ENCODE measurements at places on chromosomes 1 and 21.

GRCh38 chr1:39109644-39110043 lies 83.5 kb downstream of the NDUFS5 start:
- no peak for DNase-seq

GRCh38 chr1:205961405-205961804 lies 18.1 kb upstream of the SLC26A9 start:
- DNase-seq = no peak

DNA sequence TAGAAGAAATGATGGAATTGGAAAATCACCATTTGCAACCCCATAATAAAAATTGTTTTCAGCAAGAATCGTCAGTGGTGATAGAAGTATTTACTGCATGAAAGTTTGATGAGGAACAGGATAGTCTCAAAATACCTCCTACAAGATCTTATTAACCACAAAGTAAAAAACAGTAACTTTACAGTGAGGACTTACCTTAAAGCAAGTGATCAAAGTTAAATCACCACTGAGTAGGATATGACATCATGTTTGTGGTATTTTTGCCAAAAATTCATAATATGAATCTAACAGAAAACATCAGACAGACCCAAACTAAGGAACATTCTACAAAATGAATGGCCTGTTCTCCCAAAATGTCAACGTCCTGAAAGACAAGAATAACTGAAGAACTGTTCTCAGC lies 19.9 kb downstream of the ALDH9A1 start:
- no peak for DNase-seq

GRCh38 chr1:4585705-4586104 lies 68.7 kb upstream of the AJAP1 start:
- DNase-seq = no peak

GRCh38 chr1:246724731-246725095 lies 504 bp downstream of the SCCPDH start:
- DNase-seq = no peak

GRCh38 chr1:92739669-92740524 lies 45.0 kb downstream of the EVI5 start:
- DNase-seq = no peak

DNA sequence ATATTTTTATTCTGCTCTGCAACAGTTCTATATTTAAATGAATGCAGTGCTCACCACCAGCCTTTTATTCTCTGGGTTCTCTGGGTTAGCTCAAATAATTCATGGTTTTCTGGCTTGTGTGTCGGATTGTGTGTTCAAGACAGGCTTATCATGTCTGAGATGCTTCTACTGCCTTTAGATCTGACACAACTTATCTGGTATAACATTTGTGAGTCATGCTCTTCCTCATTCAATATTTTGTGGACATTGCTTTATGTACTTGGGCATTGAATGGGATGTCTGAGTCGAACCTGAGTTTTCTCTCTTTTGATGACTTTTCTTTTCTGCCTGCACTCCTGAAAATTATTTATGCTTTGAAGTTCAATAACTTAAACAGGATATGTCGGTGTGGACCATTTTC lies 17.6 kb upstream of the PKP1 start:
- DNase-seq = no peak

DNA sequence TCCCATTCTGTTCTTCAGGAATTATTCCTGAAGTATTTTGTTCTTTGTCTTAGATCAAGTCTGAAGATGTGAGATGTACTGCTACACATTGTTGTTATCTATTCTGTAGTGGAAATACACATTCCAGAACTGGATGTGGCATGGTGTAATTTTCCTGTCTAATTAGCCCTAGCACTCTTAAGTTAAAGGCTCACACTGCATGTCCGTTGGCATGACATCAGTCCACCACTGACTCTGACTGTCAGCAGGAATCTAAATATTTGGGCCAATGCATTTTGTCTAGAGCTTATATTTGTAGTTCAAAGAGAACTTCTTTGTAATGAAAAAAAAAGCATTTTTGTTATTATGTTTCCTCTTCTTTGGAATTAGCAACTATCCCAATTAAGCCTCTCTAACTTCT lies 201.0 kb downstream of the S1PR1 start:
- DNase-seq = no peak

DNA sequence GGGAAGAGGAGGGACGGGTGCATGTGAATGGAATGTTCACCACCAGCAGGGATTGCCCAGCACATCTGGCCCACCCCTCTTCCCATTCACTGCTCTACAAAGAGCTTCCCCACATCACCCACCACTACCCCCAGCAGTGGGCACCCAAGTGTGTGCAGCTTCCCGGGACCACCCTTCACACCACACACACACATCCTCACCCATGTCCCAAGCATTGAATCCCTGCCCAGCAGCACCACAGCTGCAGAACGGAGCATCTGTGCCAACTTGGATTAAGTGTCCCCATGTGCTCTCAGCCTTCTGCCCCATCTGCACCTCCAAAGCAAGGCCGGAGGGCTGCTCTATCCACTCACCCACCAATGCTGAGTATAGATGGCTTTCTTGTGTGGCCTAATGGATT lies 141.4 kb downstream of the PSMG1 start:
- no peak for DNase-seq

DNA sequence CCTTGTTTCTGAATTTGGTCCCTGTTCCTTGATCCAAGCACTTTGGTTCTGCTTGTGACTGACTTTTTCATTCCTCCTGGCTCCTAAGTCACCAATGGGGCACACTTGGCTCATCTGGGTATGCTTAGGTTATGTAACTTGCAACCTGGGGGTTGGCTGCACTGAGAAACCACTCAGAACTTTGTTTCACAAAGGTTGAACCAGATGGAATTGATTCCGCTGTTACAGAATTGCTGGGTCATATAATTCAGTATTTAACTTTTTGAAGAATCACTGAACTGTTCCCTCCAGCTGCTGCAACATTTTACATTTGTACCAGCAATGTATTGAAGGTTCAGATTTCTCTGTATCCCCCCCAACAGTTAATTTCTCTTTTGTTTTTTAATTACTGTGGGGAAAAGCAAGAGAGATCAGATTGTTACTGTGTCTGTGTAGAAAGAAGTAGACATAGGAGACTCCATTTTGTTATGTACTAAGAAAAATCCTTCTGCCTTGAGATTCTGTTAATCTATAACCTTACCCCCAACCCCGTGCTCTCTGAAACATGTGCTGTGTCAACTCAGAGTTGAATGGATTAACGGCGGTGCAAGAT lies 9.6 kb upstream of the NVL start:
- no peak for DNase-seq

- DNase-seq = no peak
These were observed 88.8 kb downstream of the LAMC2 start for GRCh38 chr1:183274836-183275235.

GRCh38 chr1:167714098-167714438 lies 7.7 kb upstream of the MPZL1 start:
- no peak for DNase-seq

GRCh38 chr1:51328279-51328678 lies 2.1 kb downstream of the TTC39A start:
- DNase-seq = no peak

DNA sequence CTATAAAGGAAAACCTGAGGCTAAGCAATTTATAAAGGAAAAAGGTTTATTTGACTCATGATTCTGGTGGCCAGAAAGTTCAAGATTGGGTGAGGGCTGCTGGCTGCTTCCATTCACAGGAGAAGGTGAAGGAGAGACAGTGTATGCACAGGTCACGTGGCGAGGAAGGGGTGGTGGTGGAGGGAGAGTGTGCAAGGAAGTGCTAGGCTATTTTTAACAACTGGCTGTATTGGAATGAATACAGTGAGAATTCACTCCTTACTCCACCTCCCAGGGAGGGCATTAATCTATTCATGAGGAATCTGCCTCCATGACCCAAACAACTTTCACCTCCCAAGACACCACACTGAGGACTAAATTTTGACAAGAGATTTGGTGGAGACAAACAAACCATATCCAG lies 51.0 kb downstream of the SYDE2 start:
- DNase-seq = no peak

DNA sequence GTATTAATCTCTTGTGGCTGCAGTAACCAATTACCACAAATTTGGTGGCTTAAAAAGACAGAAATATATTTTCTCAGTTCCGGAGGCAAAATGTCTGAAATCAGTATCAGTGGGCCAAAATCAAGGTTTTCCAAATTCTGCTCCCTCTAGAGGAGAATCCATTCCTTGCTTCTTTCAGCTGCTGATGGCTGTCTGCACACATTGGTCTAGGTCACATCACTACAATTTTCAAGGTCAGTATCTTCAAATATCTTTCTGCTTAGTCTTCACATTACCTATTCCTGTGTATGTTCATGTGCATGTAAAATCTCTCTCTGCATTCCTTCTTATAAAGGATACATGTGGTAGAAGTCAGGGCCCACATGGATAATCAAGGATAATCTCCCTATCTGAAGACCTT lies 999.4 kb downstream of the KCNT2 start:
- DNase-seq = no peak

DNA sequence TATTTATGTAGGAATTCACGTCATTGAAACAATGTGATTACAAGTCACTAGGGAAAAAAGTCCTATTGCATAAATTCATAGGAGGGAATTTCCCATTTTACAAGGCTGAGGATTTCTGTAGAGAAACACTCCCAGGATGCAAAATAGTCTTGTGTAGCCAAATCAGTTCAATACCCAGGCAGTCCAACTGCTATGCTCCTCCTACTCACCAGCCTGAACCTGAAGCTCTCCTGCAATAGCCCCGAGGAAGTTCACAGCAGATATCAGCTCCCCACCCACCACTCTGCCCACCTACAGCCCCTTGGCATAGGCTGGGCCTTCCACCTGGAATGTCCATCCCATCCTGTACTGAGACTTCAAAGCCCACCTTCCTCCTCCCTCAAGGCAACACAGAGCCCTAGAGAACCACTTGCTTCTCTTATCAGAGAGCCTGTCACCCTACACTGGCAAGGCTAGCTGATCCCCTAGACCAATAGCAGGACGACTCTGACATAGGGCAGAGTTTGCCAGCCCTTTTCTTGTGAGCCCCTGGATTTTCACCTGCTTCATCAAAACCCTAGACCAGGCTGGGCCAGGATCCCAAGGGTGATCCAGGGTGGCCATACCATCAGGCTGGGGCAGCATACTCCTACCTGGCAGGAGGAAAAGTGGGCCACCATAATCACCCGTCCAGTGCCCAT lies 1.5 kb downstream of the LSS start:
- DNase-seq = peak; percentile 68

DNA sequence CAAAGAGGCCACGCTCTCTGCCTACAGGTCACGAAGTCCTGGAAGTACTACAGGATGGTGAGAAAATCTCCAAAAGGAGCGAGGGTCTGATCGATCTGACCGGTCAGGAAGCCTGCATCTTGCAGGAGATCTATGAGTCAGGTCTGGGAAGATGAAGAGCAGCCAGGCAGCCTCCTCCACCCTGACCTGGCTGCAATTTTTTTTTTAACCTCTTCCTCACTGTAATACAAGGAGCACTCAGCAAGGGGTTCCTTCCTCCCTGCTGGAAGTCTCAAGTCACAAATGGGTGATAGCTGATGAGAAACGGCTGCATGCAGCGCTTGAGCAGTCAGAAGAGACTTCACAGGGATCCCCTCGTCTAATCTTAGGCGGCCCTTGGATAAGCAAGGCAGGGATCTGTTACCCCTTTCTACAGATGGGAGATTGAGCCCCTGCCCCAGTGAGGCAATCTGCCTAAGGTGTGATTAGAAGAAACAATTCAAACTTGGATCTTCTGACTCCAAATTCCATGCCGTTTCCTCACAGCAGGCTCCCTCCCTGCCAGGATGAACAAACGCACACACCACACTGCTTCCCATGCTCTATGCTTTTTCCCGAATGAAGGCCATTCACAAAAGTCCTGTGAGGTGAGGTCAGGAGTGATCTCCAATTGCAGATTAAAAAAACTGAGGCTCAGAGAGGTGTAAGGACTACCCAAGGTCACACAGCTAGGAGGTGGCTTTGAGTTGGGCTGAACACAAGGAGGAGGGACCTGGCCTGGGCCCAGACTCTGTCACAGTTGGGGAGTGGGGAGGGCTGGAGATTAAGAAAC lies 48.3 kb downstream of the ECE1 start:
- DNase-seq = no peak

DNA sequence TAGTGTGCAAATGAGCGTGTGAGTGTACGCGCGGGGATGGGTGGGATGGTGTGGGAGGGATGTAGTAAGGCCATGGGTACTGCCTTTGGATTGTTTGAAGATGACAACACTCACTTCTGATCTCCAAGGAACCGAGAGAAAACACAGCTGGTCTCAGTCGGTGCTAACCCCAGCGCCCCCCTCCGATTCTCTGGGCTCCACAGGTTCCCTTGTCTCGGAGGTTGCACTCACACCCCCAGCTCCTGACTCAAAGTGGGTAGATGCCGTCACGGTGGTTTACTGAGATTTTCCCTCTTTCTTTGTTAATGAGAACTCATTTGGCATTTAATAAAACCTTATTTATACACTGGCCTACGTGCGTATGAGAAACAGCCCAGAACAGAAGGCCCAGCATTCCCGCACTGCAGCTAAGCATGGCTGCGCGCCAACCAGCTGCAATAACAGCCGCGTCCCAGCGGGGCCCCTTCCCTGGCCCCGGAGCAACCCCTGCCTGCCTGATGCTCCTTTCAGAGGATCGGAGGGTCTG lies 25.8 kb downstream of the ABCA4 start:
- no peak for DNase-seq

- DNase-seq = no peak
These were observed 456.7 kb downstream of the LMO4 start for GRCh38 chr1:87785386-87785785.

DNA sequence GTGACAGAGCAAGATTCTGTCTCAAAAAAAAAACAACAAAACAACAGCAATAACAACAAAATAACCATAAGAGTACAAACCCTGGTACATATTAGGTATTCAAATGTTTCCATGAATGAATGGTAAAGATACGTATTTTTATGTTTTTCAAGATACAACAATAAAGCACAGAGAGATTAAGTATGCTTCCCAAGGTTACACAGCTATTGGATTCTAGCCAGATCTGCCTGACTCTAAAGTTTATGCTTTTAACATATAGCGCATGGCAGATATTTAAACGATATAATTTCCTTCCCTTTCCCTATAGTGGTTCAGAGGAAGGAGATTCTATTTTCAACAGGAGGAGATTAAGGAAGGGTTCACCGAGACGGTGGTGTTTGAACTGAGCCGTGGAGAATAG lies 25.5 kb downstream of the RNU5D-1 start:
- DNase-seq = no peak

GRCh38 chr1:240666568-240667198 lies 54.7 kb upstream of the GREM2 start:
- no peak for DNase-seq

GRCh38 chr21:36186506-36187399 lies 30.1 kb downstream of the DOP1B start:
- DNase-seq = no peak
